CD4-positive, alpha-beta T cell treated with Interleukin-12 subunit alpha and Interleukin-12 subunit beta, for 1 hour (primary cell): ENCODE measurements at places on chromosomes 2 and 18.

GRCh38 chr2:112958428-112959108, 19.2 kb upstream of the IL36G start:
- peak; percentile 61 for DNase-seq

DNA sequence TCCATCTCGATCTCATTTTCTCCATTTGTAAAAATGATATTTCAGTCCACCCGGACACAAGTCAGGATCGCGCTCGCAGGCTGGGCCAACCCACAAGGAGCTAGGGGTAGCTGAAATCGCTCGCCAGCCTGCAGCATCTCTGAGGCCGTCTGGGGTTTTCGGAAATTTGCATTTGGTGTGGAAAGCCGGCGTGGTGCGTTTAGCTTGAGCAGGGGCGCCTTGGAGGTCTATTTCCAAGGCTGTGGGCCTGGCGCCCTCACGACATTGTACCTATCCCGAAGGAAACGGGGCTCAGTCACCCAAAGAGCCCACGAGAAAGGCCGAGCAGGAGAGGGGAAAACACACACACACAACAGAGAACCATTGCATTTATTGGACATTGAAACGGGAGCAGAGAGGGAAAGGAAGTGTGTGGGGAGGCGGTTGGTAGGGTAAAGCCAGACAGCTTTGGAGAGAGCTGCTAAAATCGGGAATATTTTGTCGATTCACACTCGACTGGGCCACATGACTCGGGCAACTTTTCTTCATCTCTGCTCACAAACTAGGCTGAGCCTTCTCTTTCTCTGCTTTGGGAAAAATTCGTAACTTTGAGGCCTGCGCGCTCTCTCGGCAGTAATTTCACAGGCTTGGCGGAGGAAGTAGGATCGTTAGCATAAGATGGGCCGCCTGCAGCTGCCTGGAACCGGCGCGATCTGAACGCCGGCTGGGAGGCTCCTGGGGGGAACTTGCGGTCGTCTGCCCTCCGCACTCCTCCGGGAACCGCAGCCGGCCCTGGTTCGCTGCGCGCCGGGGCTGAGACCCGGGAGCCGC, 1.1 kb upstream of the HOXD8 start:
- no peak for DNase-seq

GRCh38 chr2:97714084-97714949, 941 bp downstream of the ZAP70 start:
- no peak for DNase-seq

DNA sequence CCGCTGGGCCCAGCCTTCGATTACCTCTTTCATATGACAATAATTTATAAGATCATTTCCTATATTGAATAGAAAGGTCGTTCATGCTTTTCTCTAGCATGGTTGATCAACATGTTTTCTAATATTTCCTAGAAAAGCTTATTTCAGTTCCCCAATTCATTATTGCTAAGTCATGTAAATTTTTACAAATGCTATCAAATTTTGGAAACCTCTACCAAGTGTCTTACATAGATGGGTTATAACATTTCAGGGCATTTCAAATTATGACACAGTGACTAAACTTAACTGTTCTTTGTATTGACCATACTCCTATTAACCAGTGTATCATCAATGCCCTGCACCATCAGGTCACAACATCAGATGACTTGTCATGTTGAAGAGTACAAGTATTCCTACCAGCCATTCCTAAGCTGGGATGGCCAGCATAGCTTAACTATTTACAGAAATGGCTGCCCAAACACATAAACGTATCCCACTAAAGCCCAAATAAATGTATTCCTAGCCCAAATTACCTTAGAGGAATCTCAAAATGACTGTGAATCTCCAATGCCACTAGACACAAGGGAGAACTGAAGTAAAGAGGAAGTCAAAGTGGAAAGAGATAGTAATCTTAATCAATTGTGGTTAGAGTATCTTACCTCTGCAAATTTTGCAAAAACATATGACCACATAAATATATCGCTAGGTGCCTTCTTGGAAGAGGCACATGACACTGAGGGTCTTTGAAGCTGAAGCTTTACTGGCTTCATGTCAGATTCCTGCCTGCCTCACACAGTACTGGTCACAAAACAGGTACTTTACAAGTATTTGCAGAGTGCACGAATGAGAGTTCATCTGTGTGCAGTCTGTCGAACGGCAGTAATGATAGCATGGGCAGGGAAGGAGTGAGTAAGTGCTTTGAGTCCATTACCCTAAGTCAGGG, 87.3 kb upstream of the TLK1 start:
- peak; percentile 51 for DNase-seq

DNA sequence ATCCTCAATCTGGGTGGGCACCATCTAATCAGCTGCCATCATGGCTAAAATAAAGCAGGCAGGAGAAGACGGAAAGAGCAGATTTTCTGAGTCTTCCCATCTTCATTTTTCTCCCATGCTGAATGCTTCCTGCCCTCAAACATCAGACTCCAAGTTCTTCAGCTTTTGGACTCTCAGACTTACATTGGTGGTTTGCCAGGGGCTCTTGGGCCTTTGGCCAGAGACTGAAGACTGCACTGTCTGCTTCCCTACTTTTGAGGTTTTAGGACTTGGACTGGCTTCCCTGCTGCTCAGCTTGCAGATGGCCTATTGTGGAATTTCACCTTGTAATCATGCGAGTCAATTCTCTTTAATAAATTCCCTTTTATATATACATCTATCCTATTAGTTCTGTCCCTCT, 36.6 kb downstream of the DIPK1C start:
- DNase-seq, result no peak

DNA sequence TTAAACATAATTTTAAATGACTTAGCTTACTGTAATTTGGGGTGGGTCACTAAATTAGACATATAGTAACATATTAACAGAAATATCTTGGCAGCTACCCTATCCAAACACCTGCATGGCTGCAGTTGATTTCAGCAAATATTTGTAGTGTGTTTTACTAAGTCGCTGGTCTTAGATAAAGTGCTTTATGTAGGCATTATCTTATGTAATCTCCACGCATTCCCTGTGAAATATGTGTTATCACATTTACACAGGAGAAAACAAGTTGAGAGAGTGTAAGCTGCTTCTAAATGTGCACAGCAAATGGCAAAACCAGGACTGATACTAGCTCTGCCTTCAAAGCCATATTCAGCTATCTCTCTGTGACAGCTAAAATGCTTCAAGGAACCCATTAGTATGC, 72.0 kb downstream of the NYAP2 start:
- DNase-seq, result no peak

DNA sequence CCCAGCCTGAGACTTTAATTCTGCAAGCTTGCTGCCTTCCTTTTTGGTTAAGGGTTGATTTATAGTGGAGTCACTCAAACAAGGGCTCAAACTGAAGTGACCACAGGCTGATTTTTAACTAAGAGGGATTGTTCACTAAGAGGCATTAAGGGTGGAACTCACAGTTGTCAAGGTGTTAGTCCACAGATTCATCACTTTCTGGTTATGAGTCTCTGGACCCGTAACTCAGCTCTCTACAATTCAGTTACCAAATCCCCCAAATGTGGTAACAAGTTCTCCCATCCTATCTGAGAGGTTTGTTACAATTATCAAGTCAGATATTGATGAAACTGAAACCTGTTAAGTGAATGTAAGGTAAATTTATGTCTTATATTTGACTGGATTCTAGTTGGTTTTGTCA, 185.9 kb upstream of the KLHL14 start:
- DNase-seq, result no peak

DNA sequence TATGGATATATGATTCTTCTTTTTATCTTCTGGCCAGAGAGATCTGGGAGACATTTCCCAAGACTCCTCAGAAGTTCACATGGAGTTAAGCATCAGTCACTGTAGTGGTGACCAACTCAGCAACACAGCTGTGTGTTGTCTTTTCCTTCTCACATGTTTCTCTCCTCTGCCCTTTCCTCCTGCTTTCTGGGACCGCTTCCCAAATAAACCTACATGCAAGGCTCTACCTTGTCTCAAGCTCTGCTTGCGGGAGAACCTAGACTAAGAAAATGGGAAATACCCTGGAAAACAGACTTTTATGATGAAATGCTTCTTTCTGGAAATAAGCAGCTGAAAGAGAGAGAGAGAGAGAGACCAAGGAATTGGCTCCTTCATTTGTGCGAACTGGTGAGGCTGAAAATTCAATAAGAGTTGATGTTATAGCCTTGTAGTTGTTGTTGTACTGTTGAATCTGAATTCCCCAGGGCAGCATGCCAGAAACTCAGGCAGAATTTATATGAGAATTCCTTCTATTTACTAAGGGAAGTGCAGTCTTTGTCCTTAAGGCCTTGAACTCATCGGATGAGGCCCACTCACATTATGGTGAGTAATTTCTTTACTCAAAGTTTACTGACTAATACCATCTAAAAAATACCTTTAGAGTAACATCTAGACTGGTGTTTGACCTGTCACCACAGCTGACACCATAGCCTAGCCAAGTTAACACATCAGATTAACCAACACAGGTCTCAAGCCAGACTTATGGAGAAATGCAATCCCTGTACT, 22.7 kb upstream of the DSC1 start:
- no peak for DNase-seq

DNA sequence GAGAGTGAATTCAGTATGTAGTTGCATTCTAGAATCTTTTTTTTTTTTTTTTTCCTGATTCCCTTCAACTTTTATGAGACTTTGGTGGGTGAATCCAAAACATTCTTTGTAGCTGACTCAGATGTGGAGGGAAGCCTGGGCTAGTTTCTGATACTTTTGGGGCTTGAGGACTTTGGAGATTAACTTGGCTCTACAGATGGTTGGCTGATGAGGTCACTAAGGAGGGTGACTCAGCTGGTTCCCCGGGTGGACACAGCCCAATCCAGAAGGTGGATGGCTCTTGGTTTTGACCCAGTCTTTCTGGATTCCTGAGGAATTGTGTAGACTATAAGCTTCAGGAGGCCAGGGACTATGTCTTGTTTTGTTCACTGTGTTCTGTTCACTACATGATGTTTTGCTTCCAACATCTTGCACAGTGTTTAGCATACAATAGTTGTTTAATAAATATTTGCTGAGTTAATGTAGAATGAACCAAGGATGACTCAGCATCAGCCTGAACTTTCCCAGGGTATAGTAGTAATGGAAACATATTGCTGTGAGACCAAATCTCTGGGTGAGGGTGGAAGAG, 30.5 kb downstream of the LAMA3 start:
- DNase-seq, result no peak

DNA sequence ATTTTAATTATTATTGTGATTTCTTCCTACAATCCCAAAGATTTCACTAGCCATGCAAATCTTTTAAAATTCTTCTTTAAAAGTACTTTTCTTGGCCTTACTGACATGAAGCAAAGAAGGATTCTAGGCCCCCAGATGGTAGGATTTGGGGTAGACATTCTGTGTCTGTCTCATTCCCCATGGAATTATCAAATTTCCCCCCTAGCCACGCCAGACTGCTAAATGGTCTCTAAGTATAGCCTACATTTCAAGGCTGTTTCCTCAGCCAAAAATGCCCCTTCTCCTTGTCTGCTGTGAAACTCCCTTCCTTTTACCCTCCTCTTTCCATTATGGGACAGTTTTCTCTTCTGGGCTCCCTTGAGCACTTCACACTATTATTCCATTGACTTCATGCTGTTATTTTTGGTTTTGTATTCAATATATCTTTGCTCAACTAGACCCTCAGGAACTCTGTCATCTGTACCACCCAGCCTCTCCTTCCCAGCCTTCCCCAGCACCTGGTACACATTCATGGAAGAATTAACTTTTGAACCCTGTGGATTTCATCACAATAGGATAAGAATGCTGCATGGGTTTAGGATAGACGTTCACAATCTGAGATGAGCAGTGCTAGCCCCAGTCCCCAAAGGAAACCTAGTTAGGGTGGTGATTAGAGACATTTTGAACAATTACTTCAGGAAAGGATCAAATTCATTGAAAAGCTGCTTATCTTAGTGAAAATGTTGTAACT, 21.5 kb upstream of the CYP1B1 start:
- DNase-seq, result no peak

DNA sequence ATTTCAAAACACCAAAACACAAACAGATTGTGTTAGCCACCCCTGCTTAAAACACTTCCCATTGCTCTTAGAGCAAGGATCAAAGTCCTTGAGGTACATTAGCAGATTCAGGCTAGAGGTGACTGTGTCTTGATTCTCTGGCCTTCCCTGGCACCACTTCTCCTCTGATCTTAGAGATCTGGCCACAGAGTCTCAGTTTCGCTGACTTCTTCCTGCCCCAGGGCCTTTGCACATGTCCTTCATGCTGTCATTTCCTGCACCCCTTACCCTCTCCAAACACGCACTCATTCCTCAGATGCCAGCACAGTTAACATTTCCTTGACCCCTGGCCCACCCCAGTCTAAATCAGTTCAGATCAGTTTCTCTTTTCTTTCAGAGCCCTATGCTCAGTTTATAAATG, 16.9 kb downstream of the CXCR4 start:
- no peak for DNase-seq

DNA sequence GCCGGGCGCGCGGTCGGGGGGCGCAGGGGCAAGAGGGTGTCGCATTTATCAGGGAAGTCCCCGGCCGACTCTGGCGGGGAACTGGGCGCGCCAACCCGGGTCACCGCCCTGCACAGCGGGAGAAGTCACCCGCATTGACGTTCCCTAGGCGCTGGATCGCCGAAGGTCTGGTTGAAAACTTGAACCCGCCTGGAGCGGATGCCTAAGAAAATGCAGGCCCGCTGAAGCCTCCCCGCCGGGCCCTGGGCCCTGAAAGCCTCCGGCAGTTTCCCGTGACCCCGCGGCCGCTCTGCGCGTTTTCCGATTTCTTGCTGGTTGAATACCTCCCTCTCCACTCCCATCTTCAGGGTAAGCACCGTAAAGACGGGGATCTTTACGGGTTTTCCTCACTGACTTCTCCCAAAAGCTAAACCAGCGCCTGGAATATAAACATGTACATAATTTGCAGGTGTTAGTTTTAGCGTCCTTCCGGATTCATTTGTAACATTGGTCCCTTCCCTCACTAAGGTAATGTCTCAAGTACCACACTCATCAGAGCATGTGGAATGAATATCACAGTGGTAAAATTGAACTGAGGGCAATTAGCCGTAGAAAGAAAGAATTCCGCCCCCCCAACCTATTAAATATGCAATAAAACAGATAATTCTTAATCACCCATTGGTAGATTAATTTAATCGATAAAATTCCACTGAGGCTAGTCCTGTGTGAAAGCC, 675 bp upstream of the SPIRE1 start:
- peak; percentile 27 for DNase-seq

GRCh38 chr2:149152469-149152953, 114.0 kb downstream of the LYPD6B start:
- peak; percentile 5 for DNase-seq

DNA sequence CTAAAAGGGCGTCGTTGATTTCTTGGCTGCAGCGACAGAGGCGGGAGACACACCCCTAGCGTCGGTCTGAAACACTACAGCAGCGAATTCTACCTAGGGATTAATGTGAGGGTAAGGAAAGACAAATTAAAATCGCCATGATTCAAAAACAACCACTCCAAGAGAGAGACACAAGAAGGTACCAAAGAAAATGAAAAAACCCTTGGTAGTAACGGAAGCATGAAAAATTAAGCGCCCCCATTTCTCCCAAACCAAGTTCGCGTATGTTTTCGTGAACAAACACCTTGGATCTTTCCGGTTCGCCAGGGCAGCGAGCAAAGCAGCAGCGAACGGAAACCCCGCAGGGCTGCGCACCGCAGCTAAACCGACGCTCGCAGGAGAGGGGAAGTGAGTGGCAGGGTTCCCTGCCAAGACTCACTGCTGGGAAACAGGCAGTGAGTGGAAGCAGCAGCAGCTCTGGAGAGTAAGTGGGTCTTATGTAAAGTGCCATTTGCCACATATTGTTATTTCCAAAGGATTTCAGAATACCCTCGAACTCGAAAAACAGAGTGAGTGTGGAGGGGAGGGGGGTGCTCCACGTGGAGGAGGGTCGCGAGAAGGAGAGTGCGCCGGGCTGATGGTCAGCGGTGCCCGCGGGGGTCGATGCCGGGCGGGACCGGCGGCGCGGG, 1.0 kb downstream of the PPP3R1 start:
- DNase-seq, result peak; percentile 89
